ENCODE measurements at places on chromosomes 6 and 20.

- DNase-seq = no peak
These were observed 157.8 kb downstream of the SLC22A3 start for GRCh38 chr6:160505970-160506369.

DNA sequence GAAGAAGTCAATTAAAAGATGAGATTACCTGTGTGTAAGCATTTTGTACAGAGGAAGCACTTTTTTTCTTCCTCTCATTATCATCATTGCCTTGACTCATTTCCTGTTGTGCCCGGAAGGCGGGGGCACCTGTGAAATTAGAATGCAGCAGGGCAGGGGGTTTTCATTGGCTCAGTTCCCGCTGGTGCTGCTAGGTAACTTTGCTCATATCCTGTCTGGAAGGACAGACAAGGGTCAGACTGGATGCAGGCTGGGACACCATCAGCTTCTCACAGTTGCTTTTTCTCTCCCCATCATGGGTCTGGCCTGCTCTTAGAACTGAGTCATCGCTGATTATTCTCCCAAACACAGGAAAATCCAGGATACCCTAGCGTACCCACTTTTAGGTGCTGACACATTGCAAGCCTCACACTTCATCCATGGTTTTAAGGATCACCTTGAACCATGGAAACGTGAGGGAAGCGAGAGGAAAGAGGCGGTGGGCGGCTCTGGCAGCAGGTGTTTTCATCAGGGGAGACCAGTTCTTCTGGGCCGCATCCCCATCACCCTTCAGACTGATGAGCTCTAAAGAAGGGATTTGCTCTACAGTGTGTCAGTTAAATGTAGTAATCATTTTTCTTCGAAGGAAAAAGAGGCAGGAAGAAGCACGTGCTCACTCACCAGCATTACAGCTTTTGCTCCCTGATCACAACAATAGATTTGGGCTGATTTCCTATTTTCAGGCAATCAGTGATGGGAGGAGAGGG, 195.7 kb upstream of the SASH1 start:
- no peak for DNase-seq

DNA sequence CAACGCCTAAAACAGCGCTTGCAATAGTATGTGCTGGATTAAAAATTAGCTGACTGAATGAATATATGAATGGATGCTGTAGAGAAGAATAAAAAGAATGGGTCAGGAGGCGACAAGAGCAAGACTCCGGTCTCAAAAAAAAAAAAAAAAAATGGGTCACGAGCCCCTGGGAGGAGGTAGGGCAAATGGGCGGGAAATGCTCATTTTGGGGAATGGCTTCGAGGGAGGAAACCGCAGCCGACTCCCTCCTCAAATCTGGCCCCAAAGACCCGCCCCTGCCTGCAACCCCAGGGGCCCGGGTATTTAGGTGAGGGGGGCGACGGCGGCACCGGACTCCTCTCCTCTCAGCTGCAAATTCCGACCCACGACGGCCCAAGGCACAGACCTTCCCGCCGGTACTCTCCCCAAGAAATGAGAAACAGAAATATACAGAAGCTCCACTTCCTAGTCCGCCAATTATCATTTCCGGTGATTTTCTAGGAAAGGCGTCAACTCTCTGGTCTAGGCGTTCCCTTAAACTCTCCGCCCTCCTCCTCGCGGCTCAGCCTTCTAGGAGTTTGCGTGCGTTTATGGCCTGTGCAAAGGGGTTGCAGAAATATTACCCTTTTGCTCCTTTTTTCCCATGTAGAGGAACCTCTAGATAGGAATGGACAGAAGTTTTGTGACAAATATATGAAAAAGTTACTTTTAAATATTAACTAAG, at the start of gene ZNF311:
Gene ZNF311, minus strand, starts transcription at position 133 of the 703 bp plus-strand sequence. CDS start 1,361 bp downstream, outside the sequence.
- DNase-seq = no peak

GRCh38 chr6:127857051-127857637, 43.7 kb downstream of the THEMIS start:
- no peak for DNase-seq

GRCh38 chr6:53974941-53975340, 136.3 kb upstream of the MLIP start:
- DNase-seq = no peak

- no peak for DNase-seq
These were observed 45.9 kb downstream of the PSMG4 start for GRCh38 chr6:3304500-3305215.

GRCh38 chr20:63686492-63687321, 9.7 kb upstream of the TNFRSF6B start:
- no peak for DNase-seq

GRCh38 chr6:48067148-48067712, 43.8 kb downstream of the PTCHD4 start:
- DNase-seq = no peak

DNA sequence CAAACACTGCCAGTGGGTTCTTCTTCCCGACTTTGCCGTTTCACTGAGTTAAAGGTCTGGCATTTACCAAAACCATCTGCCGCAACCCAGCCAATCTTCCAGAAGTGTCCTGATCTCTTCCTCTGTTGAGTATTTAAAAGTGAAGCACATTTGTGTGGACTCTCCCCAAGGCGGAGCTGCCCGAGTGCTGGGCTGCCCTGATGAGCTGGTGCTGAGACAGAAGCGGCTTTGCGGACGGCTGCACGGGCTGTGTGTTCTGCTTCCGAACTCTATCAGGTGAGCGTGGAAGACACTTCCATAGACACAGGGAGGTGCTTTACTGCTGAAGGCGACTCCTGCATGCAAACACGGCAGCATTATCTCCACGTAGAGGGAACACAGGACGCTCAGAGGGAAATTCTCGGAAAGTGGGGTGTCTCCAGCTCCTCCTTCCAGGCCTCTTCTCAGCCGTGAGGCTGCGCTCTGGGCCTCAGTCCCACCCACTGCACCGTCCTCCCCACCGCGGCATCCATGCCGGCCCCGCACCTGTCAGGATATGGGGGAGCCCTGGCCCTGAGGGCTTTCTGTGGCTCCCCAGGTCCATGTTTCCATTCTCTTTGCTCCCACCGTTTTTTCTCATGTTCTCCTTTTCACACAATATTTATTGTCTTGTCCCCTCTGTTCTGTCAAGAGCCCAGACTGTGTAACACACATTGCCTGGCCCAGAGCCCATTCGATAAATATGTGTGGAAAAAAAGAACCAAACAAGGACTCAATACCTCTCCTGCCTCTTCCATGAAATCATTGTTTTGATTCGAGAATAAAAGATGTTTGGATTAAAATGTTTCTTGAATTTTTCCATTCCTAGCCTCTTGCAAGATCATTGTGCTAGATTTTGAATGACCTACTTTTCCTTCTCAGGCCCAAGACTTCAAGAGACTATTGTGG, 205.1 kb downstream of the DLL1 start:
- no peak for DNase-seq

- no peak for DNase-seq
These were observed 54.1 kb downstream of the MYH7B start for GRCh38 chr20:35009665-35010328.

GRCh38 chr6:139473731-139474130, 99.3 kb upstream of the CITED2 start:
- DNase-seq = no peak

GRCh38 chr6:166167801-166168615, at the start of gene TBXT:
Gene TBXT, minus strand, starts transcription at chr6:166167851. Its CDS starts 260 bp downstream, at chr6:166167591.
- DNase-seq = no peak

GRCh38 chr6:150702675-150703074, 103.0 kb downstream of the PLEKHG1 start:
- no peak for DNase-seq

DNA sequence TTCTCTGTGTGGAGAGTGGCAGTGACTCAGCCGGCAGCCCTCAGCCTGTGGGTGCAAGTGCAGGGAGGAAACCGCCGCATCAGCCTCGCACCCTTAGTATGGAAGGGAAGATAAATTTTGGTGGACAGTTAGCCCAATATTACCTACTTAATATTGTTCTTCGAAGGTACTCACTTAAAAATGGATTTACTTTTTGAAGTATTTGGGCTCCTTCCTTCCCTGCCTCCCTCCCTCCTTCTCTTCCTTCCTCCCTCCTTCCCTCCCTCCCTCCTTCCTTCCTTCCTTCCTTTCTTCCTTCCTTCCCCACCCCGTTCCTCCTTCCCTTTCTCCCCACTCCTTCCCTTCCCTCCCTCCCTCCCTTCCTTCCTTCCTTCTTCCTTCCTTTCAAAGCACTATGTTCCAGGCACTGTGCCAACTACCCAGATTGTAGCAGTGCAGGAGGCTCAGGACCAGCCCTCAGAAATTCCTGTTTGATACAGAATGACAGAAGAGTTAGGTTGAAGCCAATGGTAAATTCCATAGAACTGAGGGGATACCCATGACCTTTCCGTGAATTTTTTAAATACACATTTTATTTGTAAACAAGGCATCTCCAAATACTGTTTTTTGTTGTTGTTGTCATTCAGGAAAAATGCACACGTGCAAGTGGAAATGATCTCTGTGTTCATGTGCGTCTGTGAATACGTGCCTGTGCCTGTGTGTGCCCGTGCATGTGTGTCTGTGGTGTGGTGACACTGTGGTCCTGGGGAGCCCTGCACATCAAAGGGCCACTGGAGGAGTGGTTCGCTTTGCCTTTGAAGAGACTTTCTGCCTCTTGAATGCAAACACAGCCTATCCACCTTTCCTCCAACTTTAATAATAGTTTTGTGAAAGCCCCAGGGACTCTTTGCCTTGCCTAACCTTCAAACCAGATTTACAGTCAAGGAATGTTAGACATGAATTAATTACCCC, 141.7 kb downstream of the EDN3 start:
- no peak for DNase-seq

DNA sequence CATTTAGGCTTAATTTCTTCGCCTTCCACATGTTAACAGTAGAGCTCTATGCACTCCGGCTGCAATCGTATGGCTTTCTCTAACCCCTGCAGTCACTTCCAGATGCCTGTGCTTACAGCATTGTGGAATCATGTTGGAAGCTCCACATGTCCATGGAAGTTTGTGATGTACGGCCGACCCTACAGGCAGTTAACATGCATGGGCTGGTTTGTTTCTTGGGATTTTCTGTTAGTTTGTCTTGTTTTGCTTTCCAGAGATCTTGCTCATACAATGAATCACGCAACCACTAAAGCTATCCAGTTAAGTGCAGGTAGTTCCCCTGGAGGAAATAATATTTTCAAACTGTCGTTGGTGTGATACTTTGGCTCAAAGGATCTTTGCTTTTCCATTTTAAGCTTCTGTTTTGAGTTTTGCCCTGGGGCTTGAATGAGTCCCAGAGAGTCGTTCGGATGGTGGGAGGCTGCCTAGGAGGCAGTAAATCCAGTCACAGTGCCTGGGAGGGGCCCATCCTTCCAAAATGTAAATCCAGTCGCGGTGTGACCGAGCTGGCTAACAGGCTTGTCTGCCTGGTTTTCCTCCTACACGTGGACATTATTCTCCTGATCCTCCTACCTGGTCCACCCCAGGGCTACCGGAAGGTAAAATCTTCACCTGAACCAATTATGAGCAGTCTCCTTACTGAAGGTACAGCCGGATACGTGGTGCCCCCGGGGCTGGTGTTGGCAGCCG, 225.9 kb downstream of the SMOC2 start:
- no peak for DNase-seq

DNA sequence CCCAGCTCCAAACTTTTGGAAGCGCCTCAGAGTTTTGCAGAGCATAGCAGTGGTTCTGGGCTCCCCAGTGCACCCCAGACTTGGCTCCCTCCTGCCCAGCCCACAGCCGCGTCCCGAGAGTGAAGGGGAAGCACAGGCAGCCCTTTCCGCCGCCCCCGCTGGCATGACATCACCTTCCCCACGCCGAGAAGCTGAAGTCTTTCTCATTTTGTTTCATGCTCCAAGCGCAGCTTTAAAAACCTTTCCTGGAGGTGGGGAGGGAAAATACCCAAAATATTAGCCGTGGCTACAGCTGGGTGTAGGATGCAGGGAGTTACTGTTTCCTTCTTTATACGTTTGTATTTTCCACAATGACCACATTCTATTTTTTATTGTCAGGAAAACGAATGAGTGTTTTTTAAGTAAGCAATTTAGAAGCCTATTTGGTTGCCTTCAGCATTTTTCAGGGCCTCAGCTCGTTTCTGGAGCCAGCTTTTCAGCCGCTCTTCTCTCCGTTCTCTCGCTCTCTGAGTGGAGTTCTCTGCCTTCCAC, 72.9 kb downstream of the SNX5 start:
- DNase-seq = no peak

DNA sequence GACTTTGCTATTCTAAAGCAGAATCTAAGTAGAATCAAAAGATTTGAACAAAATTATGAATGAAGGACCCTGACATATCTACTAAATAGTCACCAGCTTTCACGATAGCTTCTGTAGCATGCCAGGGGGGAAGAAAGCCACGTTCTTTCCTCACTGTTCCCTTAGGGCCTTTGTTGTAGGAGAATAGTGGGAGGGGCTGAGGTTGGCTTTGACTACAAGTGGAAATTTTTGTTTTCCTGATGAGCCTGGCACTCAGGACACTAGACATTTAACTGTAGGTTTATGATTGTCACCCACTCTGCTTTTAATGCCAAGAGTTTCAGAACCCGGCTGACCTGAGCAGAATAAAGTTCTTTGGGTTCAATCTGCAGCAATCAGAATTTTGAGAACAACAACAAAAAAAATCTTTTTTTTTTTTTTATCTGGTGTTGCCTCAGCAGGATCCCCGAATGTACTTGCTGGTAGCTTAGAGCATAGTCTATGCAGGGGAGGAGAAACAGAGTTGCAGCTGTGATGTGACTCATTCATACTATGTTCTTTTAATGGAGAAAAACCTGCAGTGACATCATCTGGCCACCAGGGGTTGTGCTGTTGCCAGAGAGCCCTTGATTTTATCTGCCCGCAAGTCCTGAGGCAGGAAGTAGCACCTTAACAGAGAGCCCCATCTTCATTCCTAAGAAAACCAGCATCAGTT, 38.5 kb downstream of the TPD52L1 start:
- peak; percentile 48 for DNase-seq

DNA sequence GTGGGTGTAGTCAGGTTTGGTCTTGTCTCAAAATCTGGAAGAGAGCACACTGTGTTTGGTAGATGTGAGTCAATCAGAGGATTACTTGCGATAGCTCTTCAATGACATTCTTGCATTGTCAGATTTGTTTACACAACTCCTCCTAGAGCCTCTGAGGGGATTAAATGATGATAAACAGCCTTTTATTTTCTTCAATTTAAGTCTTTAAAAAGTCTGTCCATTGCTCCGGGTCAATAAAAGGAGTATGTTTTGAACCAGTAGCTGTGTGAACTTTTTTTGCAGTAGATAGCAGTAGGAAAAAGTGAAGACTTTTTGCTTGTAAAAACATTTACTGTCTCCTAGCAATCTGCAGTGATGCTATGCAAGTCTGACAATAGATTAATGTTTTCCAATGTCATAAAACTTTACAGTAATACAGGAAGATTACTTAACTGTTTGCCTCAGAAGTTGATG, 49.9 kb downstream of the GJA1 start:
- DNase-seq = no peak

- no peak for DNase-seq
These were observed 5.5 kb downstream of the OGFRL1 start for GRCh38 chr6:71294121-71294523.

Measured in thymus (tissue), 14 donors.